SW480 (cell line): ENCODE measurements at places on chromosomes 7 and 10.

GRCh38 chr7:105721571-105722104, 140.3 kb upstream of the EFCAB10 start:
- DNase-seq, result no peak

DNA sequence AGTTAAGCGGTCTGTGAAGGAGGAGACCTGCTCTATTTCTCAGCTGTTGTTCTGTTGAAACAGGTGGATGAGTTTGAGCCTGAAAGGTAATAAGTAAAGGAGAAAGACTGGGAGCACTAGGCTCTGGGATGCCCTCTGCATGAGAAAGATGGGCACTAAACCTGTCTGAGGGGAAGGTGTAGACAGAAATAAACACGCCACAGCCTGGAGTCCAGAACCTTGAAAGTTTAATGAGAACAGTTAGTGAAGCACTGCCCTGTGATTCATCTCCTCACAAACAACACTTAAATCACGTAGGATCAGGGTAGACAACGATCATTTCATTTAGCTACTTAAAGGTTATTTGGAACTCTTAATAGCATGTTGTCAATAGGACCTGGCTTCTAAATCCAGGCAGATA, 193.1 kb downstream of the PHTF2 start:
- no peak for DNase-seq

DNA sequence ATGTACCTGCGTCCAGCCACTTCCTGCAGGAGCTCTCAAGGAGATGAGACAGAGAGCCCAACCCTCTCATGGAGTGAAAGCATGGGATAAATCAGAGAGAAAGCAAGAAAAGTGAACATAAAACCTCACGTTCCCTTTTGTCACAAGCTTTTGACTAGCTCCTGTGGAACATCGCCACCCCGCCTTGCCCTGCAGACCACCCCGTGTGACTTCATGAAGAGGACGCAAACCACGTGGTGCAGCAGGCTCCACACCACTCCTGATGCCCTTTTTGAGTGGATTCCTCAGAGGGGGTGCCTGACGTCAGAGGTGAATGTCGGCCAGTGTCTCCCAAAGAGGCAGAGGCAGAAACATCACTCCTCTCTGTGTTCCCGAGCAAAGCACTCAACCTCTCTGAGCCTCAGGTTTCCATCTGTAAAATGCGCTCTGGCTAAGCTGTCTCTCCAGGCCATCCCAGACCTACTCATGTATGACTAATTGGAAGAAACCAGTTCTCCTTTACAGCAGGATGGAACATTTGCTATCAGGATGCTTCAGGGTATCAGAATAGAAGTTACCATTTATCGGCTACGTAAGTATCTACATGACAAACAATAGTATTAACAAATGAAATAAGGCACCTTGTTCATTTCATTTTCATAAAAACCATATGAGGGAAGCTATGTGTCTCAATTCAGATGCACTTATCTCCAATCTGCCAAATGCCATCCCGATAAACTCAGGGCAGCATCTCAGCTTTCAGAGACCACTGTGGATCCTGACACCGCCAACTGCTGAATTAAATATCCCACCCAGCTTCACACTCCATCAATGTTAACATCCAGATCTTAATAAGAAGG, 5.3 kb downstream of the ZNF488 start:
- DNase-seq, result no peak

GRCh38 chr7:155333346-155334234, 35.9 kb downstream of the INSIG1 start:
- no peak for DNase-seq

- DNase-seq, result no peak
Observed at GRCh38 chr10:13740461-13740860, 153.7 kb downstream of the PRPF18 start.

DNA sequence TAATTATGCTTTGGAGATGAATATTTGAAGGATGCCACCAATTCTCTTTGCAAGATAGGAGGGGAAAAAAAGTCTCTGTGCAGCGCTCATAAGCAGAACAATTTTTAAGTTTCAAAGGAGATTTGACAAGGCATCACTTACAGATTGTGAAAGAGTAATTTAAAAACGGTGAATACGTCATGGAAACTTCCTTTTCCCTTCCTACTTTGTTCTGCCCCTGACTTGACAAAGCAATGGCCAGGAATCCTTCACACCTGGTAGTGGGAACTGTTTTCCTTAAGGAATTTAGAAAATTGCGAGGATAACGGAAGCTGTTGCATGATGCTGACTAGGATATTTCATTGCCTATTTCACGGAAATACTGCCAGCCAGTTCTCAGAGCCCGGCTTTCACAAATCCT, 16.7 kb downstream of the FAM107B start:
- DNase-seq, result no peak

DNA sequence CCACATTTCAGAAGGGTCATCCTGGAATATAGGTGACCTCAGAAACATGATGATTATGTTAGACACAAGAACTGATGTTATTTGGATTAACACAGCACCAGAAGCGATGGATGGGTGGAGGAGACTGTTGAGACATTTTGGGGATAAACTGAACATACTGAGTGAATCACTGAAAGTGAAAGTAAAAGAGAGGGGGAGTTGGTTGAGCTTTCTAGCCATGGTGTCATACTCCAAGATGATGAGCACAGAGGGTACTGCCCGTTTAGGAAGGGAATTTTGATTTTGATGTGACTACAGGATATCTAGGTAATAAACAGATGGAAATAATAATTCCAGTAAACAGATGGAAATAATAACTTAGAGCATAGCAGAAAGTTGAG, 248.0 kb upstream of the NPY start:
- no peak for DNase-seq
